Stimulated activated CD8-positive, alpha-beta memory T cell treated with anti-CD3 and anti-CD28 coated beads, Interleukin-15, amount 100 ng/mL, for 24 hours (primary cell): ENCODE measurements at places on chromosomes 16 and 17.

GRCh38 chr16:229731-230281 lies 557 bp upstream of the LUC7L start:
- DNase-seq: no peak

DNA sequence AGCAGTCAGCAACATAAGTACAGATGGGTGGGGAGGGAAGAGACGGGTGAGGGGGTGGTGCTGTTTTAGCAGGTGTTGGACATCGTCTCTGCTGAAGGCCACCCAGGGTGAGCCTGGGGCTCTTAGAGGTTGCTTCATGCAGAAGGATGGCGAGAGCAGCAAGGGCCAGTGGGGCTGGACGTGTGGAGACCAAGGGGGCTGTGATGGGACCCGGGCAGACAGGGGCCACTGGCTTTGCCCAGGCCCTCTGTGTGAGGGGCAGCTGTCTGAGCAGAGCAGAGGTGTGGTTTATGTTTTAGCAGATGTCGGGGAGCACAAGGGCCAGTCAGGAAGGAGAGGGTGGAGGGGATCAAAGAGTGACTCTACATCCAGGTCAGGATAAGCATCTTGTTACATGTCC lies 4.8 kb downstream of the NARF start:
- DNase-seq: no peak

DNA sequence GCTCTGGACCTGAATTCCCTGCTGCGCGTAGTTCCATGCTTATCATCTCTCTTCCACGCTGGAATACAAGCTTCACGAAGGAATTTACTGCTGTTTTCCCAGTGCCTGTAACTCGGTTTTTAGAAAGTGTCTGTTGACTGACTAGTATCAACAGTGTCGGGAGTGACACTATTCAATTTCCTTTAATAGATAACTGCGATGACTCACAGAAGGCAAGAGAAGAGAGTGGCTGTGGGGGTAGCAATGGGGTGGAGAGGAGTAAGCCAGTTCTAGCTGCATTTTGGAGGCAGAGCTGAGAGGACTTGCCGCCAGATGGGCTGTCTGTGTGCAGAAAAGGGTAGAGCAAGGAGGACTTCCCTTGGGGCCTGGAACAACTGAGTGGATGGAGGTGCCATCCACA lies 25.2 kb downstream of the B4GALNT2 start:
- no peak for DNase-seq

DNA sequence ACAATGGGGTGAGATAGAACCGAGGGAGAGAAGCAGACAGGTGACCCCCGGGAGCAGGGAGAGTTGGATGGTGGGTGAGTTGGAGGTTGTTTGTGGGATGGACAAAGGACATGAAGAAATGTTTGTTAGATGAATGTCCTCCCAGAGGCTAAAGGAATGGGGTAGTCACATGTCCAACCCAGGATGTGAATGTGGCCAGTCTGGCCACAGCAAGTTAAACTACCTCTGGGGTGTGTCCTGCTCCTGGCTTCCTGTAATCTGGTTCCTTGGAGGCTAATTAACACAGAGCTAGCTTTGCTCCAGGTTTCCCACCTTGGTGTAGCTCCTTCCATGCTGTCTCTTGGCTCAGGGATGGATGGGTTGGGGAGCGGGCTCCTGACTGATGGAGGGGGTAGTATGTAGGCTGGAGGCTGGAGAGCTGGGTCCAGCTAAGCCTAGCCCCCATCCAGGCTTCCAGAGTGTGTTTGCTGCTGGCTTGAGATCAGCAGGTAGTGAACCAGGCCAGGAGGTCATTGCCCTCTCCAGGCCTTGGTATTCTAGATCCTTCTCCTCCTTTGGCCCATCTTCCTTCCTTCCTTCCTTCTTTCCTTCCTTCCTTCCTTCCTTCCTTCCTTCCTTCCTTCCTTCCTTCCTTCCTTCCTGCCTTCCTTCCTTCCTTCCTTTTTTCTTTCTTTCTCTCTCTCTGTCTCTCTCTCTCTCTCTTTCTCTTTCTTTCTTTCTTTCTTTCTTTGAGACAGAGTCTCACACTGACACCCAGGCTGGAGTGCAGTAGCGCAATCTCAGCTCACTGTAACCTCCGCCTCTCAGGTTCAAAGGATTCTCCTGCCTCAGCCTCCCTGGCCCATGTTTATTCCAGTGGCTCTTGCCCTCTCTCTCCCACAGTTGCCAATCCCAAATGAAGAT lies 28.0 kb upstream of the UBE2G1 start:
- DNase-seq: no peak

DNA sequence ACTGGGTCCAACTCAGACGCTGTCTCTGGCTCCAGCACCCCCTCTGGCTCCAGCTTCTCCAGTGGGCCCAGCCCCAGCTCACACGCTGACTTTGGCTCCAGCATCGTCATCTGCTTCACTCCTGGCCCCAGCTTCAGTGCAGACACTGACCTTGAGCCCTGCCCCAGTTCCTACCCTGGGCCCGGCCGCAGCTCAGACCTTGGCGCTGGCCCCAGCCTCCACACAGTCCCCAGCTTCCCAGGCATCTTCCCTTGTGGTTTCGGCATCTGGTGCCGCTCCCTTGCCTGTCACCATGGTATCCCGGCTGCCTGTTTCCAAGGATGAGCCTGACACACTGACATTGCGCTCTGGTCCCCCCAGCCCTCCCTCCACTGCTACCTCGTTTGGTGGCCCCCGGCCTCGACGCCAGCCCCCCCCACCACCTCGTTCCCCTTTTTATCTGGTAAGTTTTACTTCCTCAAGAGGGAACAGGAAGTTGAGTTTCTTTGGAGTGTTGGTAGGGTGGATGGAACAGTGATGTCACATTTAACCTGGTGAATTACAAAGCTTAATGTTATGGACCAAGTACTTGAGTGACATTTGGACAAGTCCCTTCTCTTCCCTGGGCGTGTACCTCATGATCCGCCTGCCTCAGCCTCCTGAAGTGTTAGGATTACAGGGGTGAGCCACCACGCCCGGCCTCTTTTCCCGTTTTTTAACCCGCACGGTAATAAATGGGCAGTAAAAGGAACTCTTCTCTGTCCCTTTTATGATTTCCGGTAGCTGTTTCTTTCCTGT lies 23.4 kb upstream of the PHKG2 start:
- DNase-seq: no peak

- DNase-seq: no peak
Measured at GRCh38 chr16:86448306-86448890, 61.9 kb upstream of the FOXF1 start.
